ENCODE measurements at places on chromosomes 11 and 22.

DNA sequence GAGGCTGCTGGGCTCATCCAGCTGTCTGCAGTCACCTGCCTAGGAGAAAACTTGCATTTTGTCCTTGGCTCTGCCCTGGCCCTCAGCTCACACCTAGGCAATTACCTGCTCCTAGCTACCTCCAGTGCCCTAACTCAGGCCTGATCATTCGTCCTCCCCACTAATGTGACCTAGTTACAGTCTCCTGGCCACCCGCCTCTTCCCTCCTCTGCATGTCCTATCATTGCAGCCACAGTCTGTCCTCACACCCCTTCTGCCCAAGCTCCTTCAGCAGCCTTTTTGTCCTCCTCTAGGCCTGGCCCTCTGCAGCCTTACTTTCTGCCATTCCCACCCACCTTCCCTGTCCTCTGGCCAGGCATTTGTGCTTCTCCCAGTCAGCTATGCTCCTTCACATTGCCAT is 17.7 kb upstream of the CCDC134 start:
- no peak for DNase-seq

DNA sequence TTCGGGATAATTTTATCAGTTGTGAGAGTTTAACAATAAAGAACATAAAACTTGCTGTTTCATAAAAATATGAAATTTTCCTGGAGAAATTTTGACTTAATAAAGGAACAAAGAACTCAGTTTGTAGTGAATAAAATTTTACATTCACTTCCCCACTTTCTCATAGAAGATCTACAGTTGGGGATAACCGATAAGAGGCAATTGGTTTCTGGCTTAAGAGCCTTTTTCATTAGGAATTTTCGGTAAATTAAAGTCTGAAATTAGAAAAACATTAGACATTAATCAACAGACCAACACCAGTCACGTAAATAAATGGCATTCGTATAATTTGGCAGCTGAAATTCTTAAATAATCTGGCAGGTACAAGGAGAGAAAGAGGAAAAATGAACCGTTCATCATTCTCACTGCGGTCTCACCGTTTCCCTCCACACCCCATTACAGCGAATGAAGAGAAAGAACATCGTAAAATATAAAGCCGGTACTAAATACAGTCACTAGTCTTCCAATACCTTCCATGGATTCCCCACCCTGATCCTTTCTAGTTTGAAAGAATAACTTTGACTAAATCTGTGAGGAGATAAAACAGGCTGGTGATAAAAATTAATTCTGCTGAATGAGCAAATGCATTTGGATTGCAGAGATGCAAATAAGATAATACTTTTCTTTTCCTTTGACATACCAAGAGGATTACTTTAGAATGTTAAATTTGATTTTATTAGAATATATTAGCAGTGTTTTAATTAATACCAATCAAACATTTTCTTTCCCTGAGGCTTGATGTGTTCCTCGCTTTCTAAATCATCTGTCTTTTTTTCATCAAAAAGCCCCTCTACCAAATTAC is 19.5 kb downstream of the BLID start:
- no peak for DNase-seq

- no peak for DNase-seq
Measured at GRCh38 chr11:16587670-16588069, 150.8 kb upstream of the C11orf58 start.

GRCh38 chr11:126352934-126353801 is 2.3 kb upstream of the ST3GAL4 start:
- DNase-seq, result no peak

All from activated CD4-positive, alpha-beta T cell treated with anti-CD3 and anti-CD28 coated beads for 1 hour (primary cell).